ENCODE measurements at places on chromosomes 5 and 9.

DNA sequence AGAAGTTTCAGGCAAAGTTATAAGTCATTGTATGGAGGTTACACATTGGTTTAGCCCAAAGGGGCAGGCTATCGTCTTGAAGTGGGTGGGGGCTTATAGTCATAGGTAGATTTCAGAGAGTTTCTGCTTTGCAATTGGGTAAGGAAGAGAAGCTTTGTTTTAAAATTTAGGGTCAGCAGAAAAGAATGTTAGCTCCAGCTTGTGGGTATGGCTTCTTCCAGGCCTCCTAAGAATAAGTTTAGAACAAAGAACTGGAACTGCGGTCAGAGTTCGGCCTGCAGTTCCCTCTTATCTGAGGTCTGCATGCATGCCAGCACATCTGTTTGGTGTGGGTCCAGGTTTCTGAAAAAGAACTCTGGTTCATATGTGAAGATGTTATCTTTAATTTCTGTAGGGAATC is 96.1 kb downstream of the CYFIP2 start:
- DNase-seq: no peak

DNA sequence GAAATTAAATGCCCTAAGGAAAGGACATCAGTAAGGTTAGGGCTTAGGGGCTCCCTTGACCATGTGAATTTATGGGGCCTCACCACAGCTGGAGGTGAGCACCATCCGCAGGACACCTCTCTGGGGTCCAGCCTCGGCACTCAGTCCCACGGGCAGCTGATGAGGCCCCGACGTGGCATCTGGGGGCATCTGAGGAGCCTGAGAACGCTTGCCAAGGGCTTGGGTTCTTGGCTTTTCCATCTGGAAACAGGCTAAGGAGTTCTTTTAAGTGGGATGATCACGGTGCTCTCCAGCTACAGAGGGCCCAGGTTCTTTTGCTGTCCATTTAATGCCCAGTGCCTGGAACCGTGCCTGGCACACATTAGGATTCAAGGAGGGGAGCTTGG is 3.6 kb downstream of the NKX2-5 start:
- DNase-seq: no peak

GRCh38 chr9:121443981-121444380 is 55.7 kb downstream of the GGTA1 start:
- no peak for DNase-seq

GRCh38 chr5:94778299-94778698 is 159.8 kb downstream of the SLF1 start:
- no peak for DNase-seq

DNA sequence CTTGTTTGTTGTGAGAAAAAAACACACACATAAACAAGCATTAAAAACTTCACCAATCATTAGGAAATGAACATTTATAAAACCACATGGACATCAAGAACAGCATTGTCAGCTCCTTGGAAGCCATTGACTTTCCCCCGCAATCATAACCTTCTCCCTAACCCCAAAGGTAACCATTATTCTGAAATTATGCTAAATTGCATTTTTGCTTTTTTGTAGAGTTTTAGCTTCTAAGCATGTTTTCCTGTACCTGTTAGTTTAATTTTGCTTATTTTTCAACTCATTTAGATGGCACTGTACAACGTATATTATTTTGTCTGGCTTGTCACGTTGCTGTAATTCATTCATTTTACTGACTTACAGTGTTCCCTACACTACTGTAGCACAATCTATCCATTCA is 36.8 kb downstream of the PDE6A start:
- no peak for DNase-seq

DNA sequence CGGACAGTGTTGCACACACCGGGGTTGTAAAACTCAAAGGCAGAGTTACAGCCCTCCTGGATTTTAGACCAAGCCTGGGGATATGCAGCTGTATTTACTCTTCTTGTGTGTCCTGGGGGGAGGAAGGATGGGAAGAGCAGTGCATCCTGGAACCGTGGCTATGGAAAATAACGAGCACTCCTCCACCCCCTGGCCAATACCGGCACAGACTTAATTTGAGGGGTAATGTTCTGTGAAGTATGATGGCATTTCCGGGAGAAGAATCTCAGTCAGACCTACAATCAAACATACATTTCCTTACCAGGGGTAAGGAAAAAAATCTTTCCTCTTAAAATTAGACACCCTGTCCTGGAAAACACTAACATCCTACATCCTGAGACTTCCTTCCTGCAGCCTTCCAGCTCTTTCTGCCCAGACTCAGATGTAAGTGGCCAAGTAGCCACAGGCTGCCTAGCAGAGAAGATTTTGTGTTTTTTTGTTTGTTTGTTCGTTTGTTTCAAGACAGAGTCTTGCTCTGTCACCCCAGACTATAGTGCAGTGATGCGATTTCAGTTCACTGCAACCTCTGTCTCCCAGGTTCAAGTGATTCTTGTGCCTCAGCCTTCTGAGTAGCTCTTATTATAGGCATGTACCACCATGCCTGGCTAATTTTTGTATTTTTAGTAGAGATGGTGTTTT is 11.0 kb upstream of the ERMP1 start:
- no peak for DNase-seq

GRCh38 chr5:135031813-135032694 is 2.0 kb downstream of the PITX1 start:
- no peak for DNase-seq

DNA sequence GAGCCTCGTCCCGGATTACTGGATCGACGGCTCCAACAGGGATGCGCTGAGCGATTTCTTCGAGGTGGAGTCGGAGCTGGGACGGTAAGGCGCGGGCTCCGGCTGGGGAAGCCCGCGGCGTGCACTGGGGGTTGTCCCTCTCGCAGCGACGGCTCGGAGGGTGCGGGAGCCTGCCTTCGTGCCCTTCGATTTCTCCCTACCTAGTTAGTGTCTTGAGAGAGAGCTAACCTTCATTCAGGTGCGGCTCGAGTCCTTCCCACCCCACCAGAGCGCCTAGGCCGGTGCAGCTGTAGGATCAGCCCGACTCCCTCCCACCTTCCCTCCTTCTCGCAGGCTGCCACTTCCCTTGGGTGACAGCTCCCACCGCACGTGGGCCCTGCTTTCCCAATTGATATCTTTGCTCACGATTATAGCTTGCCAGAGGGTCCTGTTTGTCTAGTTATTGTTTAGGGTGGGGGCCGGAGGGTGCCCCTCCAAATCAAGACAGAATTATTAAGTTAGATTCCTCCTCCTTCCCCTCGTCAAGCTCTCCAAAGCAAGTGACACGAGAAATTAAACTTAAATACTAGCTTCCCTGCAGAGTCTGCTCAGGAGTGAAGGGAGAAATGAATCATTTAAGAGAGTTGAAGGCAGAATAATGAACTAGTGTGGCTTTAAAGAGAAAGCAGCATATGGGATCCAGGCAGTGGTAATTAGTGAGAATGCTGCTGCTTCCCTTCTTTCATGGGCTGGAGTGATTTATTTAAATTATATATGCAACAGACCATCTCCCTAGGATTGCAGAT is 569 bp downstream of the CAMK4 start:
- no peak for DNase-seq

GRCh38 chr5:91277093-91277626 is 106.0 kb downstream of the ARRDC3 start:
- no peak for DNase-seq

GRCh38 chr5:107085572-107085971 is 585.2 kb downstream of the EFNA5 start:
- no peak for DNase-seq

DNA sequence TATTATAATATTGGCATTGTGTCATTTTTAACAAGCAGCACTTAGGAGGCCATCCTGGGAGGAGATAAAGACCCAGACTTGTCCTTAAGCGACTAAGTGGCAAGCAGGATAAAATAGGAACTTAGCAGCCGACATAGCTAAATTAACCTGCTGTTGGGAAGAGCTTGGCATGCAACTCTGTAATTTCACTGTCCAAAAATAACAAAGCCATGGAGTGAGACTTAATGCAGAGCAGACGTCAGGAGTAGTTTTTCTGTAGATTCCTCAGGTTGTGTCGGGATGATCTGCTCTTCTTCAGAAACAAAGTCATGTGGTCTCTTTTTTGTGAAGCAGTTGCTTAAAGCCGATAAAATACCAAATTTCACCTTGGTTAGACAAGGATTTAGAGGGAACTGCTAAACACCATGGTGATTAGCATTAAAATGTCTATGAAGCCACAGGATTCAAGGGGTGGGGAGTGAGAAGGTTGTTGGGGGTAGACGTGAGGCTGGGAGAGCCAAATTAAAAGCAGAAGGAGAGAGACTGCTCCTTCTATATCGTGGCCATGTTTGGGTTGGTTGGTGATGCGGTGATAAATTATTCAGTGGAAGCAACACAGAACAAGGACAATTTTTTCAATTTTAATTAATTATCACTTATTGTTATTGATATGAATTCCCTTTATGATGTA is 303.0 kb downstream of the CSNK1G3 start:
- DNase-seq: no peak

GRCh38 chr9:80699511-80699998 is 989.8 kb downstream of the TLE1 start:
- no peak for DNase-seq

GRCh38 chr5:150560401-150561191 is 52.7 kb downstream of the NDST1 start:
- peak; percentile 91 for DNase-seq

GRCh38 chr5:34022121-34022705 is 14.4 kb upstream of the AMACR start:
- peak; percentile 56 for DNase-seq

DNA sequence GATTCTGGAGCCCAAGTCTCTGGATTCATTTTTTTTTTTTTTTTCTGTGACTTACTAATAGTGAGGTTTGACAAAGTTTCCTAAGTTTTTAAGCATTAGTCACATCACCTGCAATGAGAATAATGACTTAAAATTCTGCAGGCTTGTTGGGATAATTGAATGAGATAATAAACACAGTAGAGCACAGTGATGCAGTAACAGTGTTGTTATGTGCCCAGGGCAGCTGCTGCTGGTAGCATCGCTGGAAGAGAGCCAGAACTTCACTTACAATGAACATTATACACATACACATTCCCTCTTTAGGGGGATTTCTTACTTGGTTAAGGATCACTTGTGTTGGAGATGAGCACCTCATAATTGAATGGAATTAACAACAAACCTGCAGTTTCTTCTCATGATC is 78.9 kb downstream of the ALDH7A1 start:
- no peak for DNase-seq

DNA sequence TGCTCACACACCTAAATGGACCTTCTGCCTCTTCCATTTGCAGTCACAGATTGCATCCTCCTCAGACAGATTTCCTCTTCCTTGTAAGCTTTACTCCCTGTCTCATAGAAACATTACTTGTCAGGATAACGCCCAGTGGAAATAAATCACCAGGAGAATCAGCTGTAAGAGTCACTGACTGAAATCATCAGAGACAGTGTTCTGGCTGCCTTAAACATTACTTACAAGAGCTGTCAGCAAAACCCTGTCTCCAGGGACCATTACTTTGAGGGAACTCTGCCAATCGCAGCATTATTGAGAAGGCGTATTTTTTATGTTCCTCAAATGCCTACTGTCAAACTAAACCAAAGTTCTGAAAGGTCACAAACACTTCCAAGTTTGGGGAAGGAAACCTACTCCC is 5.9 kb downstream of the DPYSL3 start:
- no peak for DNase-seq

DNA sequence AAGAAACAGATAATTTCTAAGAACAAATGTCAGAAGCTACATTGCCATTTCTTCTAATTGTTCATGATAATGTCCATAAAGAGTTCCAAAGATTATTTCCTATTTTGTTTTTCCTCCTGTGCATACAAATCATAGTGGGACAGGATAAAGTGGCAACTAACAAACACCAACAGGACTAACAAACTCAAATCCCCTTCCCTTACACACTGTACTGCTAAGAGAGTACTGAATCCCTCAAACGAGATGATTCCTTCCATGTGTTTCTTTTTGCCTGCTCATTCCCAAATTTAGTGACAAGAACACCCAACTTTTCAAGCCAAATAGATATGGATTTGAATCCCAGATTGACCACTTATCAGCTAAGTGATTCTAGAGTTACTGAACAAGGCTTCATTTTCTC is 15.2 kb downstream of the STRBP start:
- no peak for DNase-seq

GRCh38 chr5:3375586-3376311 is 219.9 kb upstream of the IRX1 start:
- no peak for DNase-seq

DNA sequence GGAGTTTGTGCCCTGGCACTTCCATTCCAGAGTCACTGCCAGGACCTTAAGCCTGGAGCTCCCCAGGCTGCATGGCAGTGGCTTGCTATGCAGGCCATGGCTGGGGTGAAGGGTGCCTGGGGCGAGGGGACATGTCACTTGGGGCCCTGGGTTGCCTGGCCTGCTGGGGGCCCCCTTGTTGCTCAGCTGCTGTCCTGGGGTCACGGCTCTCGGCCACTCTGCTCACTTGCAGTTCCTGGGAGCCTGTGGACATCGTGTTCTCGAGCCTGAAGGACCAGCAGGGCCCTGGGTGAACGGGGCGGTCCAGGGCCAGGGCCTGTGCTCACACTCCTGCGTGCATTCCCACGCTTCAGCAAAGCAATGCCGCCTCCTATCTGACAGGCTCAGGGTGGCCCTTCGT is 14.5 kb upstream of the SLC2A6 start:
- DNase-seq: no peak

- DNase-seq: peak; percentile 50
These were observed at the start of gene GALNT12 for GRCh38 chr9:98807070-98807813. Gene GALNT12, plus strand, starts transcription at chr9:98807670. Its CDS starts 29 bp downstream, at chr9:98807699.

DNA sequence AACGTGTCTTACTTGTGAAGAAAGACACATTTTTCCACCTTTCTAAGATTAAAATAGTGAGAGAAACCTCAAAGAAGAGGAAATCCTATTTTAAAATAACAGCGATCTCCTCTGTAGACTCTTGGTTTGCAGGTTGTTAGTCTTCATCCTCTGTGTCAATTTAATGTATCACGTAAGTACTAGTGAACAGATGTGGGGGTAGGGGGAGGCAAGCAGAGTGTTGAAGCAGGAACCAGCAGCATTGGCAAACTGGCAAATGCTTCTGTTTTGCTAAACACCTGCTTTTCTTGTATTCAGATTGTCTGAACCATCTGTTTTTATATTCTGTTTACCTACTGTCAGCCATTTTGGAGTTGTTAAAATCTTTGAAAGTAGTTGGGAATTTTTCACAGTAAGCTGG is 159.3 kb upstream of the TLX3 start:
- DNase-seq: no peak

DNA sequence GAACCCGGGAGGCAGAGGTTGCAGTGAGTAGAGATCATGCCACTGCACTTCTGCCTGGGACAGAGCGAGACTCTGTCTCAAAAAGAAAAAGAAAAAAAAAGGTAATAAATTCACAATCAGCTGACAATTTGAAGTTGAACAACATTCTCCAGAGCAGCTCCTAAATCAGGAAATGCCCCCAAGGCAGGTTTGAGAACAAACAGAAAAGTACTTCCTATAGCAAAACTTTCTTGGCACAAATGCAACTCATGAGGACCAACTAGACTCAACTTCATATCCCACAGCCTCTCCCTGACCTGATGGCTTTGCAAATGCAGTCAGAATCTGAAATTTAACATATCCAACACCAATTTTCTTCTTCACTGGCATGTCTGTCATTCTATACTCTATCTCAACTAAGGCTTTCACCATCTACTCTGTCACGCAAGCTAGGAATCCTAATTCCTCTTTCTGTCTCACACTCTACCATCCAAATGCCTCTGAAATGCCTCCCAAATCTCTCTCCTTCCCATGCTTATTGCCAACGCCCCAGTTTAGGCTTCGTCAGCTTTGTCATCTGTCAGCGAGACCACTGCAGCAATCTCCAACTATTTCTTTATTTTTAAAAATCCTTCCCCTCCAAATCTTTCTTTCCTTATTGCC is 113.3 kb downstream of the MAPKAP1 start:
- no peak for DNase-seq

GRCh38 chr9:80282766-80283165 is 711.0 kb downstream of the TLE4 start:
- no peak for DNase-seq

- no peak for DNase-seq
These were observed 12.7 kb downstream of the UBAC1 start for GRCh38 chr9:135948446-135948845.
